Dermis microvascular lymphatic vessel endothelial cell (primary cell): ENCODE measurements at places on chromosomes 1 and 21. TPM values are rescaled to one million over a fixed set of nuclear protein-coding genes. Genes with fewer than 3 reads are reported as not detected.

Gene HLX
- total RNA-seq = 3.4 and 6.4 TPM in 2 replicates

Gene OR2AK2
- total RNA-seq = not detected in 2 replicates

Gene AMY2A
- under 0.01 TPM in 1 of 2 replicates, not detected in the other for total RNA-seq

Gene PPIAL4G
- not detected in 2 replicates for total RNA-seq

Gene PTPRC
- not detected in 2 replicates for total RNA-seq

Gene STX12
- 56.4 and 74.0 TPM in 2 replicates for total RNA-seq

Gene CLDN17
- not detected in 2 replicates for total RNA-seq

Gene C1QB
- not detected in 2 replicates for total RNA-seq

Gene KPRP
- not detected in 2 replicates for total RNA-seq

Gene CFH
- 6.5 and 92.4 TPM in 2 replicates for total RNA-seq

Gene RPTN
- not detected in 2 replicates for total RNA-seq

Gene NR0B2
- total RNA-seq = not detected in 2 replicates
